ENCODE measurements at places on chromosomes 6 and 20.

DNA sequence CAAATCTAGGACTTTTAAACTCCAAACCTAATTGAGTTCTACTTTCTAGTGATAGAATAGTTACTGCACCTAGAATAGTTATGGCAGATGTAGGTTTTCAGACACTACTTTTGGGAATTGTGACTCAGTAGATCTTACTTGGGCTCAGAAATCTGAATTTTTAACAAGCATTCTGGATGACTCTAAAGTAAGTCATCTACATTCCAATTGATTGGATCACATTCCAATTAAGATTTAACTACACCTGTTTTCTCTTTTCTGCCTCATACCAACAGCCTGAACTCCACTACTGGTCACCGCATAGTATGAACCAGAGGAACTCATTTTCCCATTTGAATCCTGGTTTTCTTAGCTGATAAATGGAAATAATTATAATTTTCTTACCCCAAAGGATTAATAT, 49.5 kb upstream of the TFAP2D start:
- DNase-seq = no peak

GRCh38 chr6:163146036-163146435, 268.5 kb upstream of the QKI start:
- no peak for DNase-seq

- DNase-seq = no peak
These were observed 40.1 kb upstream of the PTCHD4 start for GRCh38 chr6:48151142-48151541.

- DNase-seq = no peak
These were observed 158.2 kb downstream of the AKAP7 start for GRCh38 chr6:131293472-131293911.

DNA sequence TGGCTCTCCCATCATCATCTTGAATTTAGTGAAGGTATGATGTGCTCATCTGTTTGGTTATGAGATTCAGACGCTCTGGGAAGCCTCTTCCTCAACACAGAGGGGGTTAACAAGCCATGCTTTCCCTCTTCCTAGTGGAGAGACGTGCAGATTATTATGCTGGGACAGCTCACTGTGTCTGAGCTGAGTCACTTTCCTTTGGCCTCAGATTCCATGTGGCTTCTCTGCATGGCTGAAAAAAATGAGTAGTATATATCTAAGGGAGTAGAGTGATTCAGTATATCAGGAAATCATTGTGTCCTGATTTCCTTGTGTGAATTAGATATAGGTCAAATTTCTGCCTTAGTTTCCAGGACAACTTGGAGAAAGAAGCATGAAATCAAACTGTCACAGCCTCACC, 52.6 kb downstream of the FIG4 start:
- no peak for DNase-seq

DNA sequence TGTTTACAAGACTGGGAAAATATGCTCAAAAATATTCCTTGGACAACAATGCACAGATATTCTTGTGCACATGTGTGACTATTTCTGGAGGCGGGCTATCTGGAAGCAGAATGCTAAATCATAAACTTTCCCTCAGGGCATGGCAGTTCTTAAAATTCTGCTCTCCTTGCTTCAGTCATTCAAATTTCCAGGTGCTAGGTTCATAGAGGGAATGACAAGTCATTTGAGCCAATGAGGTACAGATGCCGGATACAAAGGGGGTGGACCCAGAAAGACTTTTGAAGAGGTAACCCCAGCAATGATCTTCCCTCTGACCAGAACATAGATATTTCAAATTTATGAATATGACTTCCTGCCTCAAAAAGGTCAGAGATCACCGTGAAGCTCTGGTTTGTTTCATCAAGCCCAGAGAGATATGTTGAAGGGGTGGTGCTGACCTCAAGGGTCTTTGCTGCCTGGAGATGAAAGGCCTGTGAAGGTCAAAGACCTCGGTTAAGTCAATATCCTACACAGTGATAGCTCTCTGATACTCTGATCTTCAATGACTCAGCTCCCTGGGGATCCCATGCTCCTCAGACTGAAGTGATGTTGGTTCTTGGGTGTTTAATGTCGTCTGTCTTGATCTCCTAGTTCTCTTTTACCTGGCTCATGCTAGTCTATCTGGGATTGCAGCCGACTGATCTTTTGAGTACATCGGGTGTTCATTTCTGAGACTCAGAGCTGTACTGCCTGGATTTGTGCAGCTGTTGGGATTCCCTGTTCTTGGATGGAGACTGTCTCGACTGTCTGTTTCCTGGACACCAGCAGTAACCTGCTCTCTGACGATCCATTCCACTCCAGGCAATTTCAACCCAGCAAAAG, 47.5 kb upstream of the TSHZ2 start:
- no peak for DNase-seq

DNA sequence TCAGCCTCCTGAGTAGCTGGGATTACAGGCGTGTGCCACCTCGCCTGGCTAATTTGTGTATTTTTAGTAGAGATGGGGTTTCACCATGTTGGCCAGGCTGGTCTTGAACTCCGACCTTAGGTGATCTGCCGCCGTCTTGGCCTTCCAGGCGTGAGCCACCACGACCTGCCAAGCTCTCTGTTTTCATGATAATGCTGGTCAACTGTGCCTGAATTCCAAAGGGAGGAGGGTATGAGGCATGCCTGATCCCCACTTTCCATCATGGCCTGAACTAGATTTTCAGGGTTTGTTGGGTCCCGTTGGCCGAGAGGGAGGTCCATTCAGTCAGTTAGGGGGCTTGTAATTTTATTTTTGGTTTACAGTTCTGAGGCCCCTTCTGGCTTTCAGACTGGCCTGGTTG, 28.0 kb upstream of the ANGPT4 start:
- no peak for DNase-seq

- DNase-seq = no peak
These were observed 5.0 kb downstream of the CST4 start for GRCh38 chr20:23683807-23684206.

DNA sequence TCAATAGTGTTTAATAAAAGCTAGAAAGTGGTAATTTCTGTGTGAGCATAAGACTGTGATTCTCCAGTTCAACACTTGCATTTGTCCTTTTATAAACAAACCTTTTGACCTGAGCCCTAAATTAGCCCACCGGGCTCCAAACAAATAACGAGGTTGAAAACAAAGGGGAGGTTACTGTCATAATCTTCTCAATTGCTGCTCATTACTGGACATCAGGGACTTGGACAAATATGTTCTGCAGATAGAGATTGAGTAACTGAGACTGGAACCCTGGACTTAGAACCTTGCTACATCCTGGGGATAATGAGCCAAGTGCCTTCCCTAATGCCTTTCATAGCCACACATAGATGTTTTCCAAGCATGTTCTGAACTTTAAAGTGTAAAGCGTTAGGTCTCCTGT, 84.2 kb upstream of the PCSK2 start:
- no peak for DNase-seq

DNA sequence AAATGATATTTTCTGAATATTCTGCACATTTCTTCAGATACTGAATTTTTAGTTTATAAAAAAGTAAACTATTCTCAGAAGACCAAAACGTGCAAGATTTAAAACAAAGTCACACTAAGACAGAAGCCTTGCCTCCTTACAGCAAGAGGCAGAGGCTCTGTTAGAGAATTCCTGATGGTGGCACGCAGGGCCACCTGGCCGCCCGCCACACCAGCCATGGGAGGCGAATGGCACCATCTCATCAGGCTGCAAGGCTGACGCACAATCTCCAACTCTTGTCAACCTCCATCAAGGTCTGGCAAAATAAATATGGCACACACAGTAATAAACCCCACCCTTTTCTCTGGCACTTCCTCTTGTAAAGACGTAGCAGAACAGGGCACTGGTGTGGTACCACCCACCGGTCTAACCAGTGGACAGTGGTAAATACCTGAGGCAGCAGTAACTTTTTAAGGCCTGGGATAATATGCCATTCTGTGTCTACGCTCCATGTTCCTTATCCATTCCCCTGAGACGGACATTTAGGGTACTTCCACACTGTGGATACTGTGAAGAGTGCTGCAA, 111.4 kb downstream of the WDR27 start:
- no peak for DNase-seq

- DNase-seq = no peak
These were observed 367.6 kb downstream of the THBS2 start for GRCh38 chr6:168885751-168886742.

DNA sequence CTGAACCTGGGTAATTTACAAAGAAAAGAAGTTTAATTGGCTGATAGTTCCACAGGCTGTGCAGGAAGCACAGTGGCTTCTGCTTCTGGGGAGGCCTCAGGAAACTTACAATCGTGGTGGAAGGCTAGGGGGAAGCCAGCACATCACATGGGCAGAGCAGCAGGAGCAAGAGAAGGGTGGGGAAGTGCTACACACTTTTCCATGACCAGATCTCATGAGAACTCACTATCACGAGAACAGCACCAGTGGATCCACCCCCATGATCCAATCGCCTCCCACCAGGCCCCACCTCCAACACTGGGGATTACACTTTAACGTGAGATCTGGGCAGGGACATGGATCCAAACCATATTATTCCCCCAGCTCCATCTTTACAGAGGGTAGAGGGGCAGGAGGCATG, 166.4 kb downstream of the NFATC2 start:
- no peak for DNase-seq

DNA sequence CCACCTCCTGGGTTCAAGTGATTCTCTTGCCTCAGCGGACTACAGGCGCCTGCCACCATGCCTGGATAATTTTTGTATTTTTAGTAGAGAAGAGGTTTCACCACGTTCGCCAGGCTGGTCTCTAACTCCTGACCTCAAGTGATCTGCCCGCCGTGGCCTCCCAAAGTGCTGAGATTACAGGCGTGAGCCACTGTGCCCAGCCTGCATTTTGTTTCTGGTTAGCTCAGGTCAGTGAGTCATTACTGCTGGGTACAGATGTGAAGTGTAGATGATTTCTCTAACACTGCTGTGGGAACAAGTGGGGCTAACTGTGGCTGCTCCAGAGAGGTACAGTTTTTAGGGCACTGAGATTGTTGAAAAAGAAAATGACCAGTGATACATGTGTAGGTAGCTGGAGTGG, 188.6 kb downstream of the PRL start:
- no peak for DNase-seq

- DNase-seq = no peak
These were observed 61.4 kb upstream of the IL20RA start for GRCh38 chr6:137106183-137106582.

- no peak for DNase-seq
These were observed 2.3 kb downstream of the PM20D2 start for GRCh38 chr6:89148016-89148750.

DNA sequence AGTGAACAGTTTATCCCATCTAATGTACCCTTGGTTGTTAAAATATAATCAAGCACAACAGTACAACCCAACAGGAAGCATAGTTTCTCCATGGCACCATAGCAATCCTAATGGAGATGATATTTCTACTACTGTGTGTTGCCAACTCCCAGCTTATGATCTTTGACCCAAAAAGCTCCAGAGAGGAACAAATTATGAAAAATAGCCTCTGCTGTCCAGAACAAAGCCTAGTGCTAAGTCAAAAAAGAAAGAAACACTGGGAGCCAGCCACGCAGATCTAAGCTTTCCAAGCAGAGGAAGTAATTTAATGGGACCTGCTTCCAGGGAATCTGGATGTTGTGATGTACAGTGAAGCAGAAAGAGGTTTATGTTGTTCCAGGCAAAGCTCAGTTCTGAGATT, 52.2 kb upstream of the TASP1 start:
- DNase-seq = no peak
